ENCODE measurements at places on chromosomes 6 and 20.

DNA sequence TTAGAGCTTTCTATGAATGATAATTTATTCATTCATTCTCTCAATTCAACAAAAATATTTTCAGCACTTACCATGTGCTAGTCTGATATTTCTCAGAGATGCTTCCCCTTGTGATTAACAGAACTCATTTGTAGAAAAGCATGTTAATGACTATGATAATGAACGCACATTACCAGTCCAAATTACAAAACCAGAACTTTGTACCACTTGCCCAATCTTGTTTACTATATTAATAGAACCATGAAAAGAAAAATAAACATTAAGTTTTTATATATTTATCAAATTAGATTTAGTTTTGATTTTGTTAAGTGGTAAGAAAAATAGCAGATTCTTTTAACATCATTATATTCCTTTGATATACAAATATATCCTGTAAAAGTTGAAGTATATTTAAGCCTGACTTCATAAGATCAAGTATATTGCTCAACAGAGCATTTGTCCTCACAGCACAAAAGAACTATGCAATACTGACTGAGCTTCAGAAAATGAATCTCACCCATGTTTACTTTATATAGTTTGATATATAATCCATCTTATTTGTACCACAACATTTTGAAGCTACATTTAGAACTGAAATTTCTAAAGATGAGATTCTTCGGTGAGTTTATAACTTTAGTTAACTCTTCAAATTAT is 48.9 kb downstream of the TMEM244 start:
- no peak for DNase-seq

GRCh38 chr20:14687313-14687712 is 349.9 kb upstream of the FLRT3 start:
- DNase-seq: no peak

GRCh38 chr6:158959552-158959951 is 40.5 kb downstream of the RSPH3 start:
- no peak for DNase-seq

DNA sequence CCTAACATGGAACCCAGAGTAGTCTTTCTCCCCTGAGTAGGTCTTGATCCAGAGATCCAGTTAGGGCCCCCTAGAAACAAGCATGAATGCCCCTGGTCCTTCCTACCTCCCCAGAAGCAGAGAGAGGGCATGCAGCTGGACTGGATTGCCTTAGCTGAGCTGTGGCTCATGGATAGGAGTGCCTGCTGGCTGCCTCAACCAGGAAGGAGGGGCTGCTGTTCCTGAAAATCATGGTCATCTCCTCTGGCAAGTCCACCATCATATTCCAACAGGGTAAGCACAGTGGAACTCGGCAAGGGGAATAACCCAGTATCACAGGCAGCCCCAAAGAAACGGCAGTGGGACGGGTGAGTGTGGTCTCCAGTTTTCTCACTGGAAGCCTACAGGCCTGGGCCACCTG is 53.1 kb upstream of the ENTPD6 start:
- DNase-seq: no peak

GRCh38 chr6:81304466-81304865 is 448.0 kb downstream of the TENT5A start:
- no peak for DNase-seq

GRCh38 chr20:38181207-38181801 is 16.2 kb upstream of the TGM2 start:
- DNase-seq: no peak

Data from heart right ventricle (tissue), 16 donors.